ENCODE measurements at places on chromosomes 7 and 10. TPM values are rescaled to one million over a fixed set of nuclear protein-coding genes. Genes with fewer than 3 reads are reported as not detected.

Gene HELLS
- 2.7 TPM for total RNA-seq

Gene GPRIN2
- total RNA-seq = not detected

GRCh38 chr7:146804620-146805019 lies 688.0 kb downstream of the CNTNAP2 start:
- no peak for DNase-seq

DNA sequence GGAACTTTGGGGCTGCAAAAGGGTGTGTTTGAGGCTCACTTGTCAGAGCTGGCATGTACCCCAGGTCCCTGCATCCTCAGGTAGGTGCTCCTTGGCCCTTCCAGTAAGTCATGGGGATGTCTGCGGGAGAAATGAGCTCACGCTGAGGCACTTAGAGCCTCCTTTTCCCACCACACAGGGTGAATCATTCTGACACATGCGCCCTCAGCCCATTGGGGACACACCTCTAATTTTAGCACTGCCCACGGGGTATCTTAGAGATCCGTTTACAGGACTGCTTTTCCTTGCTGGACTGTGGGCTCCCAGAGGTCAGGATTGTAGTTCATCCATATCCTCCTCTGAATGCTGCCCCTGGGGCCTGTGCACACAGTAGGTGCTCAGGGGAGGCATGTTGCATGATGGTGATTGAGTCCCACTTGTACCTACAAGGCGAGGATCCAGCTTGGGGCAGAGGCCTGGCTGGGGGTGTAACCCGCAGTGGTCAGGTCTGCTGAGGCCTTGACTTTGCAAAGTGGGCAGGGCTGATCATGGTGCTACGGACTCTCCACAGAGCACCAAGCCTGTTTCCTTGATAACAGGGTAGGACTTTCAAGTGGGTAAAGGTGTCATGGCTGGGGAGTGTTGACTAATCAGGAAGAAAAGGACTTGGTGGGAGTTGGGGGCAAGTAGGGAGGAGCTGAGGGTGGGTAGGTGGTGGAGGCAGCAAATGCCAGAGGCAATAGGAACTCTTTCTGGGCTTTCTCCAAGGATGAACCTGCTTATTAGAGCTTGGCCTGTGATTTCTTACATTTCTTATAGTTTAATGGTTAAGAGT lies 5.8 kb downstream of the TSPAN15 start:
- no peak for DNase-seq

Gene ZNF736
- total RNA-seq = 7.5 TPM

- DNase-seq = no peak
These were observed 104.7 kb downstream of the PHF14 start for GRCh38 chr7:11078247-11078834.

- DNase-seq = no peak
These were observed 107.3 kb upstream of the TMEM72 start for GRCh38 chr10:44803862-44804261.

Gene ERVW-1
- total RNA-seq = not detected

- no peak for DNase-seq
These were observed 227.0 kb upstream of the AOAH start for GRCh38 chr7:36951257-36951697.

- DNase-seq = no peak
These were observed 711.3 kb downstream of the GRM8 start for GRCh38 chr7:126541406-126541805.

DNA sequence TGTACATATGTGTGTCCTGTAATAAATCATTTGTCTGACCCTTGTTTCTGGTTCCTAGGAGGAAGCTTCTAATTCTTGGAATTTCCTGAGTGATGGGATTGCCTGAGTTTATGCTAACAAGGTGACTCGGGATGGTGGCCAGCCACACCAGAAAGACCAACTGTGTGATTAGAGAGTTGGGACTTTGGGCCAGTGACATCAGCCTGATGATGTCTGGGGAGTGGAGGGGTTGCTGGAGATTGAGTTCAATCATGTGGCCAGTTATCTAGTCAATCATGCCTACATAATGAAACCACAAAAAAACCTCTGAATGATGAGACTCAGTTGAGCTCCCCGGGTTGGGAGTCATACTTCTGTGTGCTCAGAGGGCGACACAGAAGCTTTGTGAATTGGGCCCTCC lies 23.5 kb upstream of the CARD11 start:
- DNase-seq = no peak

Gene VSTM4
- total RNA-seq = 22.8 TPM

GRCh38 chr7:139321071-139321745 lies 19.9 kb upstream of the FMC1 start:
- DNase-seq = no peak

Gene PDE6C
- not detected for total RNA-seq

Gene C7orf33
- total RNA-seq = not detected

- DNase-seq = no peak
These were observed 1138.3 kb downstream of the XPNPEP1 start for GRCh38 chr10:108785011-108785410.
